ENCODE measurements at places on chromosomes 1 and 21.

DNA sequence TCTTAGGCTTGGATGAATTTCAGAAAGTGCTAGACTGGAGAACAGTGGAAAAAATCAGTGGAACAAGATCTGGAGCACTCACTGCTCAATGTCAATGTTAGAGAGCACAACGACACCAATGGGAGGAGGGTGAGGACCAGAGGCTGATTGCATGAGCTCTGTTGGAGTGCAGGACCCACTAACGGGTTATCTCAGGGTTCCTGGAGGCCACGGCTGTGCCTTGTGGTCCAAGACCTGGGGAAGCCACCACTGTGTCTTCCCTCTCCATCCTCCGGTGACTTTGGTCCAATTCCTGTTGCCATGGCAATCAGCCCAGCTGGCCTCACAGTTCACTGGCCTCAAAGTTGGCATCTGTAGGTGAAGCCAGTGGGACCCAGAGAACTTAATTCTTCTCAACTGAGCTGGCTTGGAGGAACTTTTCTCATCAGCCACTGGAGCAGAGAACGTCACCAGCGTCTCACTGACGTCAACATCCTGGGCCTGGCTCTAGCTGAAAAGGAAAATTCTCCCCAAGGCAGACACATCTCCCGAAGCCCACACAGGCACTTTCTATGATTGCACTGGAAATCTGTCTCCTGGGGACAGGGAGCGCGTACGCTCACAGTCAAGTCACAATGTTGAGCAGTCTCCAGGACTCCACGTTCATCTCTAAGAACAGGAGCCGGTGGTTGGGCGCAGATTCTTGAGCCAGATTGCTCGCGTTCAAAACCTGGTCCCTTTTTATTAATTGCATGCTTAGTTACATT is 21.9 kb upstream of the GPR157 start:
- no peak for DNase-seq

- DNase-seq, result no peak
Measured at GRCh38 chr1:239123260-239123659, 263.1 kb upstream of the CHRM3 start.

GRCh38 chr1:180971273-180971997 is 51.2 kb downstream of the STX6 start:
- DNase-seq, result no peak

DNA sequence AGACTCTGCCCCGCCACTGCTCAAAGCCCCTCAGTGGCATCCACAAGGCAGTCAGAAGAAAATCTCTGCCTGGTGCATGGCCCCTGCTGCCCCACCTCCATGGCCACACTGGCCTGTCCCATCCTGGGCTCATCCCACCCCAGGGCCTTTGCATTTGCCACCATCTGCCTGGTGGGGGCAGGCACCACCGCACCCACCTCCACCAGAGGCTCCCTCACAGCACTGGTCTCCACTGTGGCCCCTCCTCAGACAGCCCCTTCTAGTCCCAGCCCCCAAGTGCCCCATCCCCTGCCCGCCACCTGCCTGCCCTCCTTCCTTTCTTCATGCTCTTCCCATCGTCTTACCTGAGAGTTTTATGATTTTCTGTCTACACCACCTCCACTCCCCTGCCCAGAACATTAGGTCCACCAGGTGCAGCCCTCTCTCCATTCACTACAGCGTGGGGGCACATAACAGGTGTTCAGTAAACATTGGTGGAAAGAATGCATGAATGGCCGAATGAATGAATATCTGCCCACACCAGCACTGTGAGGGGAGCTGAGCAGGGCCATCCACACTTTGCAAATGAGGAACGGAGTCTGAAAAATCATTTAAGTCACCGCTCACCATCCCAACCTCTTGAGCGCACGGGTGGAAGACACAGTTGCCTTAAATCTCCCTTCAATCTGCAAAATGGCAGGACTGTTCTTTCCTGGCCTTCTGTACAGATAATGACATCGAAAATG is 2.1 kb downstream of the PRDM15 start:
- DNase-seq, result no peak

- DNase-seq, result no peak
Measured at GRCh38 chr1:27993241-27993640, 33.5 kb downstream of the XKR8 start.

DNA sequence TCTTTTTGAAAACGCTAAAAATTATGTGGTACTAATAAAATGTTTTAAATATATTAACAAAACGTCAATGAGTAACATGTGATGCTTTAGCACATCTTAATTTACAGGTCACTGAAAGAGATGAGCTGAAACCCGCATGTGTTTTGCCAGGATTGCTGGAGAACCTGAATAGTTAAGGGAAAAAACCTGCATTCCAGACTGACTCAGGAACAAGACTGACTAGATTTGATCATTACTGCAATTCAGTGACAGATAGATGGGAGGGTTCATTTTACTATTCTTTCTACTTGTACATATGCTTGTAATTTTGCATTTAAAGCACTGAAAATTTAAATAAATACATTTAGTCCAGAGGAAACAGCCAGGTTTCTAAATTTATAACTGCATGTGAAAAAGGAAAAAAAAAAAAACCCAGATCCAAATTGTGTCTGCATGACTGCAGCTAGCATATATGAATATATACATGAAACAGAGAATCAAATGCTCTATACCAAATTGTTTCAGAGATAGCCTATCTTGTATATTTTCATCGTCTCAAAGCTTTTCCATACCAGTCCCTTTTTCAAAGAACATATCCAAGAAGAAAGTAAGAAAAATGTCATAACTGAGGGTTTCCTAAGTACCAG is 71.7 kb downstream of the APP start:
- no peak for DNase-seq

- DNase-seq, result no peak
Measured at GRCh38 chr21:44279354-44280260, 6.1 kb upstream of the AIRE start.

- no peak for DNase-seq
Measured at GRCh38 chr1:33905241-33905640, 41.4 kb downstream of the HMGB4 start.

DNA sequence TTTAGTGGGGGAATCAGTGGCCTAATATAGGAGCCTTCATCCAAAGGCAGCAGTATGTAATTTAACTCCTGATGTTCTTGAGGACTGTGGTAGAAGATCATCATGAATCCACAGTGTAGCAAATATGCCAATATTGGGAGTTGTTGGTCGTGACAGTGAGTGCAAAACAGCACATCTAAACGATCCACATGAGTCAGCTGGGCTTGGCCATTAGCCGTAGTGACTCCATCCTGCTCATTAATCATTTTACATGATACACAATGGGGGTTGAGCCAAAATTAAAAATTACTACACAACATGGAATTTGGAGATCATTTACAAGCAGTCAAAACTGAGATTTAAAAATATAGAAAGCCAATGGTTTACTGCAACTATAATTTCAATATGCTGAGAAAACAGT is 653.9 kb upstream of the CAMK1G start:
- no peak for DNase-seq

DNA sequence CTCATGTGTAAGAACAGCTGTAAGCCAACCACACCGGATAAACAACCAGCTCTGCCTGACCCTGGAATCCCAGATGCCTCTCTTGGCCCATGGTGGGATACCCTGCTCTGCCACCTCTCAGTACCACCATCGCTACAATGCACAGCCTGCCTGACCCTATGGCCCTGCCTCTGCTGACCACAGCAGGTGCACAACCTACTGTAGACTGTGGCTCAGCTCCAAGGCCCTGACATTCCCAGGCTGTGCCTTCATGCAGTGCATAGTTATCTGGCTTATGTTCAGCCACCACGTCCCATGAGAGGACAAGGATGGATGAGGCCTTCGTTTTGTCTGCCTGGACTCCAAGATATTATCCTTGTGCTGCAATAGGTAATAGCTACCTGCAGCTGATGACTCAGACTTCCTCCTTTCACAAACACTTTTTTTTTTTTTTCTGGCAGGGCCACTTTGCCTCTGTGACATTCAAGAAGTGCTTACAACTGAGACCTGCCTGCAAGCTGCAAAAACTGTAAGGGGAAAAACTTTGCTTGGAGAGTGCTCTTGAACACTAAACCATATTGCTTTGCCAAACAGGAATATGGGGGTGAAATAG is 177.7 kb downstream of the URB2 start:
- no peak for DNase-seq

- DNase-seq, result no peak
Measured at GRCh38 chr1:26602378-26602959, 72.9 kb downstream of the RPS6KA1 start.

- no peak for DNase-seq
Measured at GRCh38 chr1:34758751-34759150, 789 bp upstream of the GJB4 start.
